ENCODE measurements at places on chromosomes 6 and 20.
A peak's percentile ranks its signal among the peaks of the same experiment; 100 is the strongest.

DNA sequence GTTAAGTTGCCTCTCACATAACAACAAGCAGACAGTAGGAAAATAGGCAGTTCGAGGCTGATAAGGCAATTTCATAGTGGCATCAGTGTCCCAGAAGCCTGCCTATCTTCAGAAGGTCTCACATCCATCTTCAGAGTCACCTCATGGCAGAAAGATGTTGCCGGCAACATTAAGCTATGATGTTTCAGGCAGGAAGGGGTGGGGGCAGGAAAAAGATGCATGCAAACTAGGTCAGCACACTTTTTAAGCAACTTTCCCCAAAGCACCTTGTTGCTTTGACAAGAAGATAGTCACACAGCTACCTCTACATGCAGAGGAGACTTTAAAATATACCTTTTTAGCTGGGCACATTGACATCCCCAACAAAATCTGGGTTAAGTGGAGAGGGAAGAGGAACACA is 43.2 kb upstream of the SMIM8 start:
- DNase-seq: no peak

GRCh38 chr6:87808005-87808757 is 106.1 kb upstream of the AKIRIN2 start:
- DNase-seq: no peak

- DNase-seq: no peak
Observed at GRCh38 chr6:117531346-117531745, 48.9 kb downstream of the DCBLD1 start.

DNA sequence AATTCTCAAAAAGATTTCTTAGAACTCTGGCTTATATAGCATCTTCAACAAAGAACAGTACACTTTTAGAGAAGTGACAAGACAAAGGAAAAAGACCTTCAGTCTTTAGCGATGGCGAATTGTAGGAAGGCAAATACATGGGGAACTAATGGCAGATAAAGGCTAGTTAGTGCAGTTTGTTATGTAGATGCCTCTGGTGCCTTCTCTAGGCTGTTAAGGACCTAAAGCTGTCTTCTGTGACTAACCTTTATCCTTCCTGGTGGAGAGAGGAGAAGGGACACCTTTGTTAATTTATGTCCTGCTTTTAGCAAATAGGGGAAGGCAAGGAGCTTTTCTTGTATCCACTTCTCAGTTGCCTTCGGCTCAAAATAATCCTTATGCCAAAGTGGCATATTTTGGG is 7.2 kb downstream of the ANKRD6 start:
- DNase-seq: no peak

GRCh38 chr20:1897965-1898464 is 2.8 kb downstream of the SIRPA start:
- DNase-seq: no peak

DNA sequence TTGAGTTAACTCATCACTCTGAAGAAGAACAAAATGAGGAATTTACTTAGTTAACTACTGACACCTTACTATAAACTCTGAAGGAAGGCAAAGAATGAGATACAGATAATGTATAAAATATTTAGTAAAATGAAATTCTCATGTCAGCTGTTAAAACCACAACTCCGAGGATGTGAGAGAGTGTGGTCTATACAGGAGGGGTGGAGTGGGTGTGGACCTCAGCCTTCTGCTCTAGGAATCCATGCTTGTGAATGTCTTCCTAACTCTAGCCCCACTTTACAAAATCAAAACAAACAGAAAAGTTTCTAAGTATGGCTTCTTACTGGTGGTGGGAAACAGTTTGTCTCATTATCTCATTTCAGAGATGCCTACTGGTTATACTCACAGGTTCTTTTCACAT is 14.2 kb downstream of the PPP1R14C start:
- DNase-seq: no peak

GRCh38 chr20:59735917-59736316 is 131.6 kb downstream of the PHACTR3 start:
- peak; percentile 26 for DNase-seq

DNA sequence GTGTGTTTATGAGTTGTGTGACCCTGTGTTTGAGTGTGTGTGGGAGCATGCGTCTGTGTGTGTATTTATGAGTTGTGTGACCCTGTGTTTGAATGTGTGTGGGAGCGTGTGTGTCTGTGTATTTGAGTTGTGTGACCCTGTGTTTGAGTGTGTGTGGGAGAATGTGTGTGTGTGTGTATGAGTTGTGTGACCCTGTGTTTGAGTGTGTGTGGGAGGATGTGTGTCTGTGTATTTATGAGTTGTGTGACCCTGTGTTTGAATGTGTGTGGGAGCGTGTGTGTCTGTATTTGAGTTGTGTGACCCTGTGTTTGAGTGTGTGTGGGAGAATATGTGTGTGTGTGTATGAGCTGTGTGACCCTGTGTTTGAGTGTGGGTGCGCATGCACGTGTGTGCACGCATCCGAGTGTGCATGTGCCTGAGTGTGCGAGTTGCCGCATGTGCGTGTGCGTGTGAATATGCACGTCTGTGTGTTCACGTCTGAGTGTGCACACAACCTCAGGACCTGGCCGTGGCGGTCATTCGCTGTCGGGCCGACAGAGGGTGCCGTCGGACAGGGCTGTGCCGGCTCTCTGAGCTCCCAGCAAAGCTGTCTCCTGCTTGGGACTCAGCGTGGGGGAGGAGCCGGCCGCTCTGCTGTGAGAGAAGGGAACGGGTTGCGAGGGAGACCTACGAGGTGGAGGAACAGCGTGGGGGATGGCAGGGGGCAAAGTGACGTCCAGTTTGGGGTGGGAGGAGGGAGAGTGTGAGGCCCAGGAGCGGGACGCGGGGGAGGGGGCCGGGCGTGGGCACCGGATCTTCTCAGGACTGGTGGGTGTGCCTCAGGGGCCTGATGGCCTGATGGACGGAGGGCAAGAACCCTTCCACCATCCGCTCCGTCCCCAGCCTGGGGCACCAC is 19.7 kb downstream of the SLC17A9 start:
- DNase-seq: peak; percentile 95

DNA sequence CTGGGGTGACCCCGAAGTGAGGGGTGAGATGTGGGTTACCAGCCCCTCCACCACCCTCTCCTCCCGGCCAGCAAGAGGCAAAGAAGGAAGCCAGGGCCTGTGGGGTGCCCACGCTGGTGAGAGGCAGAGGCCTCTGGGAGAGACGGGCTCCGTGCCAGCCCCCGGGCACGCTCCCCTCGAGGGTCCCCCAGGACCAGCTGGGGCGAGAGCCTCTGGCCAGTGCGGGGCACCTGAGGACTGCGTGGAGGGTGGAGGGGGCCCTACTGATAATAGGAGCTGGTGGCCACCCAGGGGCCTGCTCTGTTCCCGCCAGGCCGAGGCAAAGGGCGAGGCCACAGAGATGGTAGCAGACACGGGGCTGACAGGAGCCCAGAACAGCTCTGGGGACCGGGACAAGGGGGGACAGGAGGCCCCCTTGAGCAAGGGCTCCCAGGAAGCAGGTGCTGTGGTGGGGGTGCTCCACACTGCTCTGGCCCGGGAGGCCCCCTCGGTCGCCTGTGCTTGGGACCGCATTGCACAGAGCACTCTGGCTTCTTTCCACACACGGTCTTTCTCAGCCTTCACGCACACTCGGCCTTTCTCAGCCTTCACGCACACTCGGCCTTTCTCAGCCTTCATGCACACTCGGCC is 226.9 kb downstream of the TTLL2 start:
- no peak for DNase-seq

DNA sequence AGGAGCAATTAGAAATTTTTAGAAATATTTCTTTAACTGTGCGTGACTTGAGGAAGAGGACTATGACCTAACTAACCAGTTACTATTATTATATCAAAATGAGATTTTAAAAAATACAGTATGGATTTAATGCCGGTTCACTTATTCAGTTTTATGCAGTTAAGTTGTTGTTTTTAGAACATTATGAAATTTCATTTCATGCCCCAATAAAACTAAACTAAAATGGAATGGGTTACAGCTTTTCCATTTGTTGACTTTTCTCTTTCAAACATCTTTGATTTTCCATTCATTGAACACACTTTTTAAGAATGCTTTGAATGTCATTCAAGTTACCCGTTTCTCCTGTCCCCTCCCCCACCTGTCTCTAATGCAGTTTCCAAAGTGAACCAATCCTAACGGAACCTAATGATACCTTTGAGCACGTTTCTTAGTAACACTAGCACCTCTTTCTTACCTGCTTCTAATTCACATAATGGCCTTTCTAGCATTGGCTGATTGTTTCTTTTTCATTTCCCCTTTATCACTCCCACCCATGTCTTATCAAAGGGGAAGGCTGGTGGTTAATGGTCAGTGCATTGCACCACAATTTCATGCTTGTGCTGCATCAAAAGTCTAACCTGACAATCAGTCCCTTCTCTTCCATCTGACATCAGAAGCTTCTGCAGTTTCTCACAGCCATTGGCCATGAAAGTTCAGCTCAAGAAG is 262.2 kb upstream of the TAB2 start:
- no peak for DNase-seq

- no peak for DNase-seq
Observed at GRCh38 chr6:166608774-166609173, 18.3 kb downstream of the RPS6KA2 start.

DNA sequence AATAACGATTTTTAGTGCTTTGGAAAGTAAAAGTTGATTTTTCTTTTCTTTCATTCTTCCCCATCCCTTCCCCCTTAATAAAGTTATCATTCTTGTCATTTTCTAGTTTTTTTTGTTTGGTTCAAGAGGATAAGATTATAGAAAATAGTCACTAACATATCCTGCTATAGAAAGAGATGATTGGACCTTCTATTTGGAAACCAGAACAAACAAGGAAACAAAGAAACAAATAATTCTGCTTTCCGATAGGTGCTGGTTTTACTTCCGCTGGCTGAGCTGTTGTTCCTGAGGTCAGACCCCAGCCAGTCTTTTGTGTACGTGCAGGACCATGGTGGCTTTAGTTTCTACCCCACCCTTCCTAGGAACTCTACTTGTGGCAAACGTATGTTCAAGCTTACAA is at the start of gene CDH26:
Gene CDH26 (plus strand): TSS at position 301 of the 400 bp plus-strand sequence. CDS start 304 bp downstream, outside the sequence.
- DNase-seq: no peak

DNA sequence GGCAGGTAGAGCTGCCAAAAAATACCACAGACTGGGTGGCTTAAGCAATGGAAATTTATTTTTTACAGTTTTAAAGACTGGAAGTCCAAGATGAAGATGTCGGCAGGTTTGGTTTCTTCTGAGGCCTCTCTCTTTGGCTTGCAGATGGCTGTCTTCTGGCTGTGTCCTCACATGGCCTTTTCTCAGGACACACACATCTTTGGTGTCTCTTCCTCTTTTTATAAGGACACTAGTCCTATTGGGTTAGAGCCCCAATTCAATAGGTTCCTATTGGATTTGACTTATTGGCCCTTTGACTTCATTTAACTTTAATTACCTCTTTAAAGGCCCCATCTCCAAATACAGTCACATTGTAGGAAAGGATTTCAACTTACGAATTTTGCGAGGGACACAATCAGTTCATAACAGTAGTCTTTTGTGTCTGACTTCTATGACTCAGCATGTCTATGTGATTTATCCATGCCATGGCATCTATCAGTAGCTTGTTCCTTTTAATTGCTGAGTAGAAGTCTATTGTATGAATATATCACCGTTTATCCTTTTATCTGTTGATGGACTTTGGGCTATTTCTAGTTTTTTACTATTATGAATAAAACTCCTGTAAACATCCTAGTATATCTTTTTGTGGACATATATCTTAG is 11.0 kb upstream of the TCP11 start:
- DNase-seq: no peak

GRCh38 chr20:36573103-36573797 is at the start of gene TGIF2:
TSS of gene TGIF2 (plus strand) at chr20:36573597. CDS start at chr20:36578775, 5,178 bp downstream.
- peak; percentile 97 for DNase-seq

DNA sequence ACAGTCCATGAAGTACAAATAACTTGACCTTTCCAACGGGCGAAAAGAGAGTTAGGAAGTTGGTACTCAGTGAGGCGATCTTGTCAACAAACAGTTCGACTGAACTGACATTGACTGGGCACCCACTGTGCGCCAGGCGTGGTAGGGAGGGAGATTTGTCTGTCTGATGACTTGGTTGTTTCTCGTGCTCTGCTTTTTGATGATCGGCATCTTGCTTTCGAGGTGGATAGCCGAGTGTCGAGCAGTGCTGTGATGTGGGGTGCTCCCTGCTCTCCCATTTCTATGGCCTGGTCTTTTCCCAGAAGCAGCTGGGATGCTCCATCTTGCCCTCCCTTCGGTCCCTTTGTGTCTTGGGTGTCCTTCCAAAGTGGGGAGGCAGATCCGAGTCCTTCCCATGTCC is 30.4 kb downstream of the RPP40 start:
- DNase-seq: no peak

DNA sequence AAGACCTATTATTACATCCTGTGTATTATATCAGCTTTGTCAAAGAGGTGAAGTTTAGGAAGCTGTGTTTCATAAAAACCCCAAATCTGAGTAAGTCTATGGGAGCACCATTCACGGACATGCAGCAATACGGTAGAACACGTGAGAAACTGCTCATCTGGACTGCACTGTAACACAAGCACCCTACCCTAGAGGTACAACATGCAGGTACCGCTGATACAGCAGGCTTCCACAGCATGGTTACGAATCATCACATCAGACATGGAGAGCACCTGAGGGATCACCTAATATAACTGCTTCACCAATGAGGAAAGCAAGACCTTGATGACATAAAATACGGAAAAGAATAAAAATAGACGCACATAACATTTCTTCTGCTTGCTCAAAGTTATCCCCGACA is 96.7 kb downstream of the GMDS start:
- DNase-seq: no peak

GRCh38 chr6:108222504-108222903 is 38.3 kb downstream of the SNX3 start:
- no peak for DNase-seq

- DNase-seq: no peak
Observed at GRCh38 chr20:18537651-18538050, 29.6 kb upstream of the SMIM26 start.

- DNase-seq: no peak
Observed at GRCh38 chr6:134746140-134746539, 203.8 kb downstream of the ALDH8A1 start.

DNA sequence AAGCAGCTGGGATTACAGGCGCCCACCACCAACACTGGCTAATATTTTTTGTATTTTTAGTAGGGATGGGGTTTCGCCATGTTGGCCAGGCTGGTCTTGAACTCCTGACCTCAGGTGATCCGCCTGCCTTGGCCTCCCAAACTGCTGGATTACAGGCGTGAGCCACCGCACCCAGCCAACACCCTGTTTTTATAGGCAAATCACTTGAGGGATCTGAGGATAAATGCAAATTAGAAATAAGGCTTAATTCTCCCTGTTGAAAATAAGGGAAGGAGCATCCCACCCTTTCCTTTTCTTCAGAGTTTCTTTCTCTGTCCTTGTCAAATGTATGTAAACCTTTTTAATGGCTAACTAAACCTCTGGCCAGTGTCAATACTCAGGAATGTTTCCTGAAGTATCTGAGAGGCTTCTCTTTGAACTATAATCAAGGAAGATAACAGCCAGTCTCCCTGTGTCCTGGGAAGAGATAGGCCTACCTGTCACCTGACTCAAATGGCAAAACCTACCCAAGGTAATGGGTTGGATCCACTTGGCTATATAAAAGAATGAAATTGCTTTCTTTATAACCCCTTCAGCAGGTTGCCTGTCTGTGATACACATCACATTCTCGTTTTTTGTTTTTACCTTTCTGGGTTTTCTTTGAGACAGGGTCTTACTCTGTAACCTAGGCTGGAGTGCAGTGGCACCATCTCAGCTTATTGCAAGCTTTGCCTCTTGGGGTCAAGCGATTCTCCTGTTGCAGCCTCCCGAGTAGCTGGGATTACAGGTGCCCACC is 64.5 kb upstream of the TNFAIP3 start:
- DNase-seq: no peak

- no peak for DNase-seq
Observed at GRCh38 chr6:70298068-70298467, 4.8 kb downstream of the COL9A1 start.

Data from islet precursor cell (in vitro differentiated cells).